Amygdala (tissue), 56 donors: ENCODE measurements at places on chromosomes 5 and 9.

GRCh38 chr5:11941566-11941965, 37.3 kb upstream of the CTNND2 start:
- no peak for DNase-seq

GRCh38 chr5:96004754-96005153, 43.1 kb upstream of the ELL2 start:
- no peak for DNase-seq

GRCh38 chr5:50704730-50705129, 38.3 kb downstream of the PARP8 start:
- DNase-seq: no peak

- DNase-seq: no peak
These were observed 18.7 kb upstream of the GABBR2 start for GRCh38 chr9:98727428-98727827.

DNA sequence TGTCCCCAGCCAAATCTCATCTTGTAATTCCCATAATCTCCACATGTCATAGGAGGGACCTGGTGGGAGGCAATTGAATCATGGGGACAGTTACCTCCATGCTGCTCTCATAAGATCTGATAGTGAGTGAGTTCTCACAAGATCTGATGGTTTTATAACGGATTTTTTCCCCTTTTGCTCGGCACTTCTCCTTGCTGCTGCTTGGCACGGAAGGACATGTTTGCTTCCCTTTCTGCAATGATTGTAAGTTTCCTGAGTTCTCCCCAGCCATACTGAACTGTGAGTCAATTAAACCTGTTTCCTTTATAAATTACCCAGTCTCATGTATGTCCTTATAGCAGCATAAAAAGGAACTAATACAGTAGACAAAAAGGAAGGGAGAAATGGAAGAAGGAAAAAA, 76.7 kb upstream of the CCNG1 start:
- DNase-seq: no peak

DNA sequence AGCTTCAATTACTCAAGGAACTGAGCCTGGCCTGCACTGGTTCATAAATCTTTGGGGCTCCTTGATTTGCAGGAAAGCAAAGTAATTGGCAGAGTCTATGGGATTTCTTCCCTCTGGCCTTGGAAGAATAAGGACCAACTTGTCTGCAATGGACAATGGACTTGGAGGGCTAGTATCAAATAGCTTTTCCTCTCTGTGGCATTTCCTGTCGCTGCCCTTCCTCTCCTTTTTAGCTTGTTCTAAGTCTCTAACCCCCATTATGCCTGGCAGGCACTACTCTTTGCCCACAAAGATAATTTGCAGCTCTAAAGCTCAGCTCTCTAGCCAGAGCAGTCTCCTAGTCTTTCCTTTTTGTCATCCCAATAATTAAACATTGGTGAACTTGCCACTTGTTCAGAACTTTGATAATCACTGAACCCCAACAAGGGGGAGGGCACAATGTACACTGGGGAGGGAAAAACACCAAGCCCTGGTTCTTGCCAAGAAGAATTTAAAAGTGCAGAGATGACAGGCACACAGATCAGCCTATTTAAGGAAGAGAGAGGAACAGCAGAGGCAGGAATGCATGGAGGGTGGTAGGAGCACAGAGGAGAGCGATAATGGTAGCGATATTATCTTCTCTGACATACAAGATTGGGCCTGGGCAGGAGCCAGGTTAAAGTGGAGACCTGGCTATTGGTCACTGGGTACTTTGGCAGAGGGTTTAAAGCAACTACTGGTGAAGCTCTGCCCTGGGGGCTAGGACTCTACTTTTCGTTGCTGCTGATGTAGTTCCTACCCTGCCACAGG, 38.5 kb downstream of the FAM219A start:
- no peak for DNase-seq
